ENCODE measurements at places on chromosomes 1 and 21. TPM values are rescaled to one million over a fixed set of nuclear protein-coding genes. Genes with fewer than 3 reads are reported as not detected.

SPRR2G gene
- total RNA-seq = not detected

GSTM4 gene
- 10.5 TPM for total RNA-seq

HOOK1 gene
- total RNA-seq = 0.11 TPM

KLF18 gene
- not detected for total RNA-seq

SRGAP2C gene
- 7.4 TPM for total RNA-seq

EDARADD gene
- not detected for total RNA-seq

CCDC24 gene
- total RNA-seq = 5.1 TPM

GUCA2A gene
- total RNA-seq = not detected

SLC25A34 gene
- 0.19 TPM for total RNA-seq

PCNX2 gene
- 6.2 TPM for total RNA-seq

KCNK1 gene
- total RNA-seq = not detected

FMO5 gene
- total RNA-seq = 0.38 TPM

TSPAN1 gene
- 2.6 TPM for total RNA-seq

NEGR1 gene
- total RNA-seq = 8.8 TPM

TRIM67 gene
- not detected for total RNA-seq

A3GALT2 gene
- total RNA-seq = not detected

FGR gene
- not detected for total RNA-seq

CFHR1 gene
- total RNA-seq = not detected

ADGRB2 gene
- total RNA-seq = 22.6 TPM

TTC22 gene
- total RNA-seq = not detected

LRRC39 gene
- 0.19 TPM for total RNA-seq

AGL gene
- 5.5 TPM for total RNA-seq

USH2A gene
- total RNA-seq = under 0.01 TPM

RAB3GAP2 gene
- 20.9 TPM for total RNA-seq

KCNQ4 gene
- 0.06 TPM for total RNA-seq

FCRL6 gene
- total RNA-seq = not detected

ARTN gene
- total RNA-seq = not detected

UBE4B gene
- total RNA-seq = 27.6 TPM

PGBD2 gene
- 4.7 TPM for total RNA-seq

CNIH3 gene
- total RNA-seq = 6.2 TPM

LEFTY2 gene
- total RNA-seq = not detected

KANK4 gene
- total RNA-seq = 0.06 TPM

IFNLR1 gene
- not detected for total RNA-seq

MCOLN2 gene
- 0.06 TPM for total RNA-seq

ATF3 gene
- total RNA-seq = 1.1 TPM

AMIGO1 gene
- total RNA-seq = 0.13 TPM

Data from LHCN-M2 (cell line).